Renal pelvis (tissue), 12 donors: ENCODE measurements at places on chromosomes 2 and 18.

DNA sequence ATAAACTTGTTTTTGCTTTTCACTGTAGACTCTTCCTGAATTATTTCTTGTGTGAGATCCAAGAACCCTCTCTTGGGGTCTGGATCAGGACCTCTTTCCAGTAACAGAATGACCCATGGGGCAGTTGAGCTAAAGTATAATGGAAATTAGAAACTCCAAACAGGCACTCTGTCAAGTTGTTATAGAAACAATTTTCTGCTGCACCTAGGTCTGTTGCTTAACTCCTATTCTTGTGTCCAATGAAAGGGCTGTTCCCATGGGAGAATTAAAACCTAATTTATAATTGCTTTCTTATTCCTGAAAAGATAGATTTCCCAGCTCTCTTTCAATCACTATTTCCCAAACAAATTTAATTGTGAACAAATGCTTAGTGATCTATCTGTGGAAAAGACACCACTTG lies 1341.3 kb upstream of the PIK3C3 start:
- no peak for DNase-seq

- no peak for DNase-seq
These were observed 427.0 kb upstream of the TNP1 start for GRCh38 chr2:217286833-217287232.

DNA sequence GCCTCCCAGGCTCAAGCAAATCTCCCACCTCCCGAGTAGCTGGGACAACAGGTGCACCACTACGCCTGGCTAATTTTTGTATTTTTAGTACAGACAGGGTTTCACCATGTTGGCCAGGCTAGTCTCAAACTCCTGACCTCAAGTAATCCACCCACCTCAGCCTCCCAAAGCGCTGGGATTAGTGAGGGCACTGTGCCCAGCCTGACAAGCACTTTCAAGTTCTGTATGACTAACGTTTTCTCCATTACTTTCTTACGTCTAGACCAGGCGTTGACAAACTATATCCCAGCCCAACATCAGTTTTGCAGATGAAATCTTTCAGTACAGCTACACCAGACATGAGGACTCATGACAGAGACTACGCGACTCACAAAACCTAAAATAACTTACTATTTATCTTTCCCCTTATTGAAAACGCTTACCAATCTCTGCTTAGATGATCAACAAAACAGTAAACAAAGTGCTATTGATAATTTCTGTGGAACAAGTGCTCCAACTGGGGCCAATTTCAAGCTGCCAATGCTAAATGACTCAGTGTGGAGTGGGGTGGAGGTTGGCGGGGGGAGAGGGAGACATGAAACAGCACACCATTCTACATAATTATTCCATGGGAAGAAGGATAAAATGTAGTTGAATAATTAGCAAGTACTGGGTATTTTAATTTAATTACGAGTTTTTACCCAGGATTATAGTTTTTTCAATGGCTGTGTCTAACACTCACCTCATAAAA lies 59.1 kb downstream of the SAP130 start:
- DNase-seq = no peak

DNA sequence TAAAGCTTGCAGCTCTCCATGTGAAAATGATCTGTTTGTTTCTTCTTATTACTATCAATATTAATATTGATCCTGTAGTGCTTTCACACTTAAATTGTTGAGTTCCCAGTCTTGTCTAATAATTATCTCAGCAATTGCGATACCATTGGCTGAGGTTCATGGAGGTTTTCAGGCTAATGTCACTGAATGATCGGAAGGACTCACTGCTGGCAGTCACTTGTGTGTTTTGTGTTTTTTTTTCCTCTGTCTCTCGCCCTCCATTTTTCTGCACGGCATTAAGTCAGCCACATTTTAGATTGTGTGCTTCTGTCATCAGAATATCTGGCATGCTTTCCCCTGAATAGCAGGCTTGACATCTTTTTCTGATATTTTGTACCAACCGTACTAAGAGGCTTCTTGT lies 43.7 kb downstream of the AGAP1 start:
- DNase-seq = no peak

DNA sequence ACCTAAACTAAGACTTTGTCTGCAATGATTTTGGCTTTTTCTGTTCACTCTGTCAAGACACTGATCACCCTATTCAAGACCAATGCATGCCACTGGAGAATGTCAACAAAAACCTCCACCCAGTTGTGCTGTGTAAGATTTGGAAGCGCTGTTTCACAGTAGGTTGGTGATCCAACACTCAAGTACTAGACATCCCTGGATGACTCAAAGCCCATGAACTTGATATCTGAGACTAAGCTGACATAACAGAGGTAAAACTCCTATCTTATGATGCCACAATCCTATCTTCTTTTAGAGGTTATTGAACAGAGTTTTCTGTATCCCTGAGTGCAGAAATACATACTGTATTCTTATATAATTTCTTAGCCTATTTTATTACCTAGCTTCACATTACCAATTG lies 251.3 kb upstream of the ETAA1 start:
- no peak for DNase-seq

- no peak for DNase-seq
These were observed 364.4 kb upstream of the CYRIA start for GRCh38 chr2:17030047-17030446.

DNA sequence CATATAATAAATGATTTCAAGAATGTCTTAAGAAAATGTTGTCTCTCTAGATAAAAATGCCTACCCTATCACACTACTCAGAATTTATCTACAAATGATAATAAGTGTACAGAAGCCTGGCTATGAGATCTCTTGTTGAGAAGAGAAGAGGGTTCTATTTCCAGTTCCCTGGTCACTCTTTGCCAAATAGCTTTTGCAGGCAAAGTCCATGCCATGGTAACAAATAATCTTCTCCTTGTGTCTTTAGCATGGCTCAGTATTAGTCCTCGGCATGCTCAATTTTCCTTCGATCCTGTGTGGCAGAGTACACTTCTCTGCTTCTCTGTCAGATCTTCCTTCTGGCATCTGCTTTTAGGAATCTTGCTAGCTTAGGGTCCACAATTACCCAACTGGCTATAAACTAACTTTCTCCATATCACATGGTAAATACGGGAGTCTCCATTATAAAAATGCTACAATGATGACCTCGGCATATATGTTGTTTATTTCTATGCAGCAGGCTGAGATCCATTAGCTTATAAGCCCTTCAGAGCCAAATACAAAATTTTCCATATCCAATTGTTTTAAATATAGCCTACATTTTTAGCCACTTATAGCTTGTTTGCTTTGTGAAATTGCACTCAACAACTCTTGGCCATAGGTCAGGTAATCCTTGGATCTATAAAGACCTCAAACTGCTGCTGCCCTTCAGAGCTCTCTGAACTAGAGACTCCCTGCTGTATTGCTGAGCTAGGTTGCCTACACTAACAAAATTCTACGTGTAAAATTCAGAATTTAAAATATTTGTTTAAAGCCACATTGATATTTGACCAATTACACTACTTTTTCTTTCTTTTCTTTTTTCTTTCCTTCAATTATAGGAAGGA lies 157.5 kb downstream of the FSIP2 start:
- DNase-seq = no peak
